ENCODE measurements at places on chromosomes 2 and 18.

GRCh38 chr2:27885234-27885633 lies 5.0 kb downstream of the RBKS start:
- DNase-seq: no peak

- DNase-seq: no peak
Measured at GRCh38 chr2:31080361-31080760, 57.9 kb downstream of the GALNT14 start.

DNA sequence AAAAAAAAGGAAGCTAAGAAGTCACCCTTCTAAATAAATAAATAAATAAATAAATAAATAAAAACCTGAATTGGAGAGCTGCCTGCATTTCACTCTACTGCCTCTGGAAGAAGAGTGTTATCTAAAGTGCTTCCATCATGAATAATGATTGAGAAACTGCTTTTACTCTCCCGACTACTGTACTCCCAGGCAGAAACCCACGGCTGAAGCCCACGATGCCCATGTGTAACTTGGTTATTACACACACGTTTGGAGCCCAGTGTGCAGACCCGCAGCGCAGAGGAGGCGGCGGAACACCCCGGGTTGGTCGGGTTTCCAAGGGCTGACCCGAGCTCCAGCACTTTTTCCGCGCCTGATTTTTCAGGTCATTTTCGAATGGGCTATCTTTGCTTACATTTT lies 697 bp upstream of the SPATS2L start:
- DNase-seq: peak; percentile 39

- no peak for DNase-seq
Measured at GRCh38 chr2:64331114-64331645, 122.8 kb upstream of the LGALSL start.

GRCh38 chr2:6960659-6961058 lies 43.4 kb downstream of the RNF144A start:
- no peak for DNase-seq

GRCh38 chr18:34872066-34872465 lies 162.0 kb downstream of the DTNA start:
- DNase-seq: no peak

DNA sequence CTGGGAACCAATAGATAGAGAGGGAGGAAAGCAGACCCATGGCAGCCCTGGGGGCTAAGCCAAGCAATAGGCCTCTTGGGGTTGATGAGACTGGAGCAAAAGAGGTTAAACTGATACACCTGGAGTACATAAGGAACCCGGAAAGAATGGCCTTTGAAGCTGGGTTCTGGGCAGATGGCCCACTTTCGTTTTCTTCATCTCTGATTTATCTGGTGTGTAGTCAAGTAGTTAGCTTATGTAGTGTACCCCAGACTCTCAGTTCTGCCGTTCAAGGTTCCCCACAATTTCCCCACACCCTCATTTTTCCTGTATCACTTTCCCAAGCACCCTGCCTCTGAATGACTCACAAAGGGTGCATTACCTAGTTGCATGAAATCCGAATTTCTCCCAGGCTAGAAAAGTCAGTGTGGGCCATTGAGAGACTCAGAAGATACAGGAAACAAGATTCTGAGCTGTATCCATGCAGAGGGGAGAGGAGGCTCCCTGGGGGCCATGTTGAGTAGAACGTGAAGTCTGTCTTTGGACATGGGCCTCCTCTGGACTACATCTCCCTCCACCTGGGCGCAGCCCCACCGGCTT lies 235.0 kb downstream of the LOXHD1 start:
- no peak for DNase-seq

GRCh38 chr2:151049746-151050145 lies 211.9 kb downstream of the RBM43 start:
- no peak for DNase-seq

DNA sequence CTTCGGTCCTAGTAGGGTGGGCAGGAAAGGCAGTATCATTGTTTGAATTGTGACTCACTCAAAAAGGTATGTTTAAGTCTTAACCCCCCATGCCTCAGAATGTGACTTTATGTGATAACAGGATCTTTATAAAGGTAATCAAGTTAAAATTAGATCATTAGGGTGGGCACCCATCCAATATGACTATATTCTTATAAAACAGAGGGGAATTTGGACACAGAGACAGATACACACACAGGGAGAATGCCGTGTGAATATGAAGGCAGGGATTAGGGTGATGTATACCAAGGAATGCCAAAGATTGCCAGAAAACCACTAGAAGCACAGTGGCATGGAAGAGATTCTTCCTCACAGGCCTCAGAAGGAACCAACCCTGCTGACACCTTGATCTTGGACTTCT lies 281.8 kb downstream of the CLIP4 start:
- no peak for DNase-seq

Measured in 8988T (cell line).